Amniotic stem cell (primary cell): ENCODE measurements at places on chromosomes 3 and 15.

DNA sequence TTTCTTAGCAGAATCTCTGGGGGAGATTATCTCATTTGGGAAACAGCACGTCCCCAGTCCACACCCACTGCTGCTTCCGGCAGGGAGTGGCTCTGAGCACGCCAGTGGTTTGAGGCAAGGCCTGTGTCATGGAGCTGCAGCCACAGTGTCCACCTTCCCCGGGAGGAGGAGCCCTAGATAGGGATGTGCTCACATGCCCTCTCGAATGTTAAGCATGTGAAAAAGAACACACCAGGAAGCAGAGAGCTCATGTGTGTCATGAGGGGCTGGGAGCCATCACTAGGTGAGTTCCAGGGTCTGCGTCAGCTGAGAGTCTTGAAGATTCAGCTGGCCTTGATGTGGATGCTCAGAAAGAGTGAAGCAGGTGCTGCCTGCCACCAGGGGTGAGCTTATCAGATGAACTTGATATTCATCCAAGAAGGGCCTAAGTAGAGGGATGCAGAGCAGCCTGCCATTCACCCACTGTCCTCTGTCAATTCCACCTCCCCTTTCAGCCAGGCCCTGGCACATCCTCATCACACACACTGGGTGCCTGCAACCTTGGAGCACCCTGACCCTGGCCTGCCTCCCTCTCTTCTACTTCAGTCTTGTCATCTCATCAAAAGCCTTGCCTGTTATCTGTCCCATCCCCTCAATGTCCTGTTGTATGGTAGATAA lies 16.3 kb downstream of the ITGA11 start:
- no peak for DNase-seq

- DNase-seq = no peak
Observed at GRCh38 chr15:100788418-100789105, 91.1 kb upstream of the ALDH1A3 start.

GRCh38 chr3:65348398-65348995 lies 660.7 kb upstream of the ADAMTS9 start:
- no peak for DNase-seq

DNA sequence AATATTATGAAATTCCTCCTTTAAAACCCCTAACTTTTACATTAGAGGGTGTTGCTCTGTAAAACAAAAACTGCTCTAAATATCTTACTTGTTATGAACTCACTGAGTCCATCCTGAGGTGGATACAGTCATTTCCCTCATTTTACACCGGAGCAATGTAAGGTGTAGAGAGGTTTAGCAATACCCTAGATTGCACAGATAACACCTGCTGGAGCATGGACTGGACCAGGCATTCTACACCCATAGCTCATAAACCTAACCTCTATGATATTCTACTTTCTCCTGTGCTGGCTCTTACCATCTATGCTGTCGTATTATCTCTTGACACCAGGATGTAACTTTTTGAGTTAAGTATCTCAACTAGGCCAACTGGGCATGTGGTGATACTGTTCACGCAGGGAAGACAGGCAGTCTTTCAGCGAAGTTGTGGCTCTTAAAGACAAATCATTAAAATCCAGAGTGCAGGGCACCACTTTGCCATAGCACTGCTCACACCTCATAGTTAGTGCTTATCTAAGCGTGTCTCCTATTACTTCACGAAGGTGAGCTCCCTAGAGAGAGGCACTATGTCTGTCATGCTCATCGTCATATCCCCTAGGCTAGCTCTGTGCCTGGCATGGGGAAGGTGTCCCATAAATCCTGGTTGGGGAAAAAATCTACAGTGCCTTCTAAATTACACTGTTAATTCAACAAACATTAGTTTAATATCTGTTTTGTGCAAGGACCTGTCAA lies 100.1 kb upstream of the SLC2A2 start:
- DNase-seq = no peak

GRCh38 chr15:90232196-90232595 lies 1.5 kb downstream of the CIB1 start:
- DNase-seq = no peak
